ENCODE measurements at places on chromosomes 1 and 21.
A peak's percentile ranks its signal among the peaks of the same experiment; 100 is the strongest.

- peak; percentile 40 for DNase-seq
Observed at GRCh38 chr1:12276225-12276624, 46.4 kb downstream of the VPS13D start.

- no peak for DNase-seq
Observed at GRCh38 chr1:157852476-157852875, 10.9 kb upstream of the CD5L start.

DNA sequence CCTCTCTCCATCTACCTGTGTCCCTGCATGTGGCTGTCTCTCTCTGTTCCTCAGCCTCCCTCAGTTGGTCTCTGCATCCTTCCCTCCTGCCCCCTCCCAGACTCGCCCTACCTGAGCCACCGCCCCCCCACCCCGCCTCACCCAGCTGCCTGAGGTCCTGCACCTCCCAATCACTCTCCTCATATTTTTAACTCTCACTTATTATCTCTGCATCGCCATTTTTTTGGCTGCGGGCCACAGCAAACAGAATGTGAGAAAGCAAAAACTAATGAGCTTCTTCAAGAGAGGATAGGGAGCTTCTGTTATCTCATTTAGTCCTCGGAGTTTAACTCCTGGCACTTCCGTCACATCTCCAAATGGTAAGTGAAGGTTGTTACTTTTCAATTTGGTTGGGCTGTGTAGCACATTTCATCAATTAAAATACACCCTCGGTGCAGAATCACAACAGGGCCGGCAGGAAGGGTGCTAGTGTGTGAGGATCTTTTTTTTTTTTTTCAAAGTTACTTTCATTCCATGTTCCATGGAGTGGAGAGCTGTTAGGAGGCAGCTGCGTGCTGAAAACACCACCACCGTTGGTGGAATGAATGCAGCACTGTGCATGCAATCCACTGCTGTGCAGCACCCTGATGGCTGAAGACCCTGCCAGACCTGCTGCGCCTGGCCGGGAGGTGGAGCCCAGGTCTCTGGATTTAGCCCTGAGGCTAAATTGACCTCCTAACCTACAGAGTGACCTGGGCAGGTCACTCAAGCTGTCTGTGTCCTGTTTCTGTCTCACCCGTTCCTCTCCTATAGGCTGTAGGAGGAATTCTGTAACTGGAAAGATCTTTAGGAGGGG lies 157.2 kb upstream of the NFIA start:
- DNase-seq, result no peak

- no peak for DNase-seq
Observed at GRCh38 chr1:214621236-214621635, 18.2 kb downstream of the CENPF start.

DNA sequence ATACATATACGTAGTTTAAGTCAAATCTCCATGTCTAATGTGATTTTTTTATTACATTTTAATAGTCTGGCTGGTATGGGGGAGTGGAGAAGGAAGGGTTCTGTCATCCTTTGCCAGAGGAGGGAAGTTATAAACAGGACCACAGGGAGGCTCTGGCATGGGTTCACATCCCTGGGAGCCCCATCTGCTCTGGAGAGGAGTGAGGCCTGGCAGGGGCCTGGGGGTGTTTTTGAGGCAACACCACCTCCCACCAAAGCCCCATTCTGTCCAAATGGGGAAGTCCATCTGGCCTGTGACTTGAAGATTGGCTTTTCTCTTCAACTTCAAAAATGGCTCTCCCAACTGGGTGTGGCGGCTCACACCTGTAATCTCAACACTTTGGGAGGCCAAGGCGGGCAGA lies 15.8 kb downstream of the DISP3 start:
- no peak for DNase-seq

DNA sequence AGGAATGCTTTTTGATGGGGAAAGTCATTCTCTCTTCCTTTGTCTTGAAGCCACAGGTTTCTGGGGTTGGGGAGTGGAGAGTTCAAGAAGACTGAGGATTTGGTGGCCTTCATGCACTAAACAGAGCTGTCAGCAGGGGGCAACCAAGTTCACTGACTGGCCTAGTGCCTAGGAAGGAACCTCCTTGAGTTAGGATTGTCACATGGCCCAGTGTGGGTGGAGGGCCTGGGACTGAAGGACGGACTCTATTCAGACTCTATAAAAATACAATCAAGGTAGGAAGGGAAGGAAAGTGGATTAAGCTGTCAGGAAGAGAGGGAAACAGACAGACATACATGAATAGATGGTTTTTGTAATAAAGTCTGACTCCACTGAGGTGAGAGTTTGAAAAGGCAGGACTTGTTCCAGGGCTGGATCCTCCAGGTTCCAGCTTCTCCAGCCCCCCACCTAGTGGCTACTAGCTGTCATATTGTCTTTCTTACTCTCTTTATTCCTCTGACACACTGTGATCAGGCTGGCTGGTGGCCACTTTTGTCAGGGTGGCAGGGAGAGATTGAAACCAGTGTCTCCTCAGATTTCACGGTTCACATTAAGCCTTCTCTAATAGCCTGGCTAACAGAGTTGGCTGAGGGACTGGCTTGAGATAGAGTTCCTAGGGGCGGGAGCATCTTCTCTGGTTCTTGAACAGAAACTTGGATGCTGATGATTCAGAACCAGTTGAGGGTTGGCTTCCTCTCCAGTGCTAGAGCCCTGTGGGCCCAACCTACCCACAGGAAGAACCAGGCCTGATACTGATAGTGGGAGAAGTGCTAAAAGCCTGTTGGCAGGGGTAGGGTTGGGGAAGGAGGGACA lies 4.1 kb upstream of the SH3BGRL3 start:
- DNase-seq, result peak; percentile 94

- DNase-seq, result peak; percentile 98
Observed at GRCh38 chr1:64917328-64917861, 49.0 kb downstream of the JAK1 start.

GRCh38 chr1:177571076-177571475 lies 398.8 kb downstream of the SEC16B start:
- no peak for DNase-seq

DNA sequence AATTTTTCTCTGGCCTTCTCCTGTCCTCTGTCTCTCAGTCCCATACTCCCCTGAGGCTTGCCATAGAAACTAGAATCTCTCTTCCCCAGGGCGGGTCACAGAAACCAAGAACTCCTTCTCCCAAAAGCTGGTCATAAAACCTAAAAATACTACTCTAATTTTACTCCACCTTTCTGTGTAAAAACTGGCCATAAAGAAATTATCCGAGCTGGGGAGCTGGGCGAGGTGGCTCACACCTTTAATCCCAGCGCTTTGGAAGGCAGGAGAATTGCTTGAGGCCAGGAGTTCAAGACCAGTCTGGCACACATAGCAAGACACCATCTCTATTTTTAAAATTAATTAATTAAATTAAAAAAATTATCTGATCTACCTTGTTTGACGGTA lies 3.0 kb downstream of the ALG14 start:
- DNase-seq, result no peak

DNA sequence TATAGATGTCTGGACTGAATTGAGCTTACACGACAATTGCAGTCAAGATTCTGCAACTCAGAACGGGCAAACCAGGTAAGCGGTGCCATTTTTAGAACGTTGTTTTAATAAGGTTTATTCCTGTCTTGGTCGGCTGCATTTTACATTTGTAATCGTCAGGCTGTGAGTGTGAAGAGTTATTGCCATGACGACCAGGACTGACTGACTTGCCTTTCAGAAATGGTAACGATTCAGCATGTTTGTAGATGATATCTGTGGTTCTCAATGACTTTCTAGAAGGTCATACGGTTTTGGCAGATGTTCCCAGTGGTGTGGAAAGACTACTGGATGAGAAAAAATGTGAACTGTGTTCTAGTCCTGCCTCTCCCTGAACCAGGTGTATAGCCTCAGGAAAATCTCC lies 271.3 kb upstream of the B3GALT2 start:
- DNase-seq, result no peak

DNA sequence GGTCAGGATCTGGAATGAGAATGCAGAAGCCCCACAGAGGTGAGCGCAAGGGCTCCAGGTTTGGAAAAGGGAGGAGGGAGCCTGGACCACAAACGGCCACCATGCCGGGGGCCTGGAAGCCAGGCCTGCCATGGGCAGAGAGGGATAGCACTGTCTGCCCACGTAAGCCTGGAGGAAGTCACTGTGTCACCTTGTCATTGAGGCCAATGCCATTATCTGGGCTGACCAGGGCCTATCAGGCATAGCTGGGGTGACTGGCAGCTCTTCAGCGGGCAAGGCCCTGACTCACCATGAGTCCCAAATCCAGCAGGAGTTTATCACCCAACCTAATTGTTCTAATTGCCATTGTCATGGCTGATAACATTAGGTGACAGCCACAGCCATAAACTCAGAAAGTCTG lies 84.6 kb downstream of the MATN1 start:
- no peak for DNase-seq

DNA sequence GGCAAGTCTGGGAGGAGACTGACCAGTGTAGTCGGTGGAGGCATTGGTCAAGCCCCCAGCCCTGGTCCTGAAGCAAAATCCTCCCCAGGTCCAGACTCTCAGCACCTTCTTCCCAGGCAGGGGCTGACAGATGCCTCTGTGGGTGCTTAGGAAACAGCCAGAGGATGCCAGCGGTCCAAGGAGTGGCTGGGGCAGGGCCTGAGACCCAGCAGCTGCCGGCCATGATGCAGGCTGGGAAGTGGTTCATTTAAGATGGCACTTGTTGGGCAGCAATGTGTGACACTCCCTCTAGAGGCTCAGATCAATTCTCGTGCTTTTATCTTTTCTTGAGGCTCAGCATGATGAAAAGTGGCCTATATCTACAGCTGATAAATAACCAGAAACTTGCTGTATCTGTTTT lies 165.0 kb upstream of the VAMP3 start:
- DNase-seq, result no peak

- DNase-seq, result peak; percentile 21
Observed at GRCh38 chr1:204321665-204322064, 38.1 kb downstream of the PLEKHA6 start.

GRCh38 chr1:143553627-143554026 lies 418.2 kb downstream of the FAM72C start:
- no peak for DNase-seq

DNA sequence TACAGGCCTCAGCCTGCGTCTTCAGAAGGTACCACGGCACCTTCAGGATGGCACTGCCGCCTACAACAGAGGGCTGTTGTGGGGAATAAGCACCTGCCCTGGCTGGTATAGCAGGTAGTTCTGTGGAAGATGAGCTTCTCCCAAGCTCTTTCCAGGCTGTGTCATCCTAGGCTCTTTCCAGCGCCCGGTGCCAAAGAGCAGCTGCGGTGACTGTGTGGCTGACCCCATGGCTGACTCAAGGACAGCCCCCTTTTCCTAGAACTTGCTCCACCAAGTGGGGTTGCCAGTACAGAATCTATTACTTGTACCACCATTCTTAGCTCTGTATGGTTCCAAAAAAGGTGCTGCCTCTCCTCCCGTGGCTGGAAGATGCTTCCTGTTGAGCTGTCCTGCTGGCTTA lies 21.9 kb upstream of the EVA1B start:
- DNase-seq, result no peak

- DNase-seq, result no peak
Observed at GRCh38 chr1:25701030-25701785, 84.6 kb downstream of the MAN1C1 start.

DNA sequence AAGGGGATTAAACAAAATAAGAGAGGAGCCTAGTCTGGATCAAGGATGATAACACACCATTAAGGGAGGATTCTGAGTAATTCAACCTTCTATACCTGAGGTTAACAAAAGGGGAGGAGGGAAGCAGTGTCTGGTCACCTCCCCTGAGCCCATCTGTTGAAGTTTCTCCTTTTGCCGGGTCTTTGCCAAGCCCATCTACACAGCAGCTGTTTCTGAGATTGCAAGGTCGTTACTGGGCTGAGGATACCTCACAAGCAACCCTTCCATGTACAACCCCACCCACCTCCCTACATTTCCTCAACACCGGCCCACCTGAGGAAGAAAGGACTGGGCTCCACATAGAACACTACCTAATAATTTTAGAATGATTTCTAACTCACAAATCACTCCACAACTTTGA lies 26.3 kb downstream of the LRRC52 start:
- DNase-seq, result no peak

- peak; percentile 8 for DNase-seq
Observed at GRCh38 chr1:88466011-88466410, 218.1 kb upstream of the PKN2 start.

- DNase-seq, result peak; percentile 33
Observed at GRCh38 chr1:207698822-207699483, 52.9 kb upstream of the CD46 start.

DNA sequence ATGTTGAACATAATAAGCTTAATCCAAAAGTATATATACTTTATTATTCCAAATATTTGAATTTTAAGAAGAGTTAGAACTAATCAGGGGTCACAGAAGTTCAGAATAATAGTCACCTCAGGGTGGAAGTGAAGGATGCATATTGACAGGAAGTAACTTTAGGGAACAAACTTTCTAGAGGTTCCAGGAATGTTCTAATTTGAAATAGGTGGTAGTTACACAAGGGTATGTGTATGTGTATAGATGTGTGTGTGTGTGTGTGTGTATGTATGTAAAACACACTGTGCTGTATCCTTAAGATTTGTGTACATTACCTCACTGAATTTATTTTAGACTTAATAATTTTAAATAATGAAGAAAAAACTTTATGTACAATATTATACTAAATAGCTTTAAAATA lies 110.4 kb downstream of the ACBD6 start:
- DNase-seq, result no peak

DNA sequence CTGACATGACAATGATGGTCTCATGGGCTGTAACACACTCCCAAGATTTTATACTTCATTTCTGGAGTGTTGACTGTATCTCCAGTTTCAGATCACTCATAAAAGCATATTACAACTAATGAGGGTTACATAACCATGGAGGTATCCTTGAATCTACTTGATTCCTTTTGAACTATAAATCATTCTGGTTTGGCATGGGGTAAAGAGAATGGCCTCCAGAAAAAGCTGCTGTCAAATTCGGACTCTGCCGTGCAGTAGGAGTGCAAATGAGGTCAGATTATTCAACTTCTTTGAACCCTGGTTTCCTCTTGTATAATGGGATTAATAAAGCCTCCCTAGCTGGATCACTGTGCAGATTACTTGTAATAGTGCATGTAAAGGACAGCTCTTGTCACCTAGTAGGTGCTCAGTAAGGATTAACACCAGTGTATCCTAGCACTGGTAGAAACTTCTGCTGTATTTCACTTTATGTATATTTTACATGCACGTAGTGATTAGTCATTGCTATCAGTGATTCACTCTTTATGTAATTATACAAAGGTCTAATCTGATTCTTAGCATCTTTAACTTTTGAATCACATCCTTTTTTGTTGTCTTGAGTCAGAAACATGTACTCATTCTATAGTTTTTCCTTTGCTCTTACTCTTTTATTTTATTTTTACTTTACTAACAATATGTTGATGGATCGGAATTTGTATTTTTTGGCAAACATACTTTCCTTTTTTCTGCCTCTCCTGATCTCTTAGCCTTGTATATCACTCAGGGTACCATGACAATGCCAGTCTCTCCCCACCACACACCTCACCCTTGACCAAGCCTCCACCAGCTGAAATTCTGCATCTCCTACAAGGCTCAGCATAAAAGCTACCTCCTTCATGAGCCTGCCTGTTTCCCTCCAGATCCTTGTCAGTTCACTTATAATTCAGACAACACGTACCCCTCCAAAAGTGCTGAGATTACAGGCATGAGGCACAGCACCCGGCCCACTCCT lies 3.2 kb downstream of the LRRC8C start:
- DNase-seq, result no peak

Measured in fibroblast of gingiva (primary cell).